ENCODE measurements at places on chromosomes 13 and 19.

DNA sequence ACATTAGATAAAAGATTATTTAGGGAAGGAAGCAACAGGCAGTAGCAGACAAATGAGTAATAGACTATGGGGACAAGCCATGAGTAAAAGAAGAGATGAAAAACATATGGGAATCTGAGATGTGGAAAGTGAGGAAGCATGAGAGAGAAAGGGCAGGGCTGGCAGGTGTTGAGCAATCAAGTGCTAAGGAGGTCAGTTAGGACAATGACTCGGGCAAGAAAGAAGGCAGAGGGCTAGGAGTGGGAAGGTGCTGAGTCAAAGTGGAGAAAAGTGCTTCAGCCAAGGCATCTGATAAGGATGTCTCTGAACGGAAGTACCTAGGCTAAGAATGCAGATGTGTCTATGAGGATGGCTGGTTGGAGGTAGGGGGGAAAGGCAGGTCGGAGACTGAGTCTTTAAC lies 291.9 kb upstream of the HTR2A start:
- no peak for DNase-seq

- DNase-seq = peak; percentile 14
Observed at GRCh38 chr19:18906605-18907519, 10.9 kb upstream of the CERS1 start.

DNA sequence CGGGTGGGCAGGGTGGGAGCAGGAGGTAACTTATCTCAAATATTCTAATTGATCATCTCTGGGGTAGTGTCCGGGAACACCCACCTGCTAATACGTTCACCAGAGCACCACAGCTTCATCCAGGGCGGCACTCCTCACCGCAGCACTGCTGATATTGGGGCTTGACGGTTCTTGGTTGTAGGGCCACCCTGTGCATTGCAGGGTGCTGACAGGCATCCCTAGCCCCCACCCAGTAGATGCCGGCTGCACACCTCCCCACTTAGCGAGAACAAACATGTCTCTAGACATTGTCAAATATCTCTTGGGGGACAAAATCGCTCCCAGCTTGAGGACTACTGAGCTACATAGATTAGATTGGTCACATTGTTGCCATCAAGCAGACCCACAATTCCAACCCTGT lies 73.9 kb upstream of the WASF3 start:
- no peak for DNase-seq

GRCh38 chr19:34229721-34230120 lies 24.6 kb upstream of the GARRE1 start:
- no peak for DNase-seq

GRCh38 chr19:33885236-33885635 lies 88.6 kb downstream of the KCTD15 start:
- no peak for DNase-seq

GRCh38 chr19:41248895-41249294 lies 15.3 kb upstream of the HNRNPUL1 start:
- DNase-seq = no peak

DNA sequence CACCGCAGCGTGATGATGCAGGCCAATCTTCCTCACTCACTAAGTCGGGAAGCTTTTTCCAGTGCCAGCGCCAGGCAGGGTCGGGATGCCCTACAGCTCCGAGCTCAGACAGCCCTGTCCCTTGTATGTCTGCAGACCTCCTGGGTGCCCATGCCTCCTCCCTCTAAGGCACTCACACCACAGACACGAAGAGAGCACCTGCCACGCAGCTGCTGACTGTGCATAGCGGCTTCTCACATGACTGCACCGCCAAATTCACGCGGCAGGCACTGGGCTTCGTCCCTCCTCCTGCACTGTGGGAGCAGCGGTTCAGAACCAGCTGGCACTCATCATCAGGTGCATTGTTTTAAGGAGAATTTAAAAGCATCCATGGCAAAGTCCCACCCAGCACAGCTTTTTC lies 88.1 kb downstream of the SLC7A1 start:
- no peak for DNase-seq

GRCh38 chr19:15629003-15629880 lies 11.5 kb upstream of the CYP4F3 start:
- peak; percentile 58 for DNase-seq

- peak; percentile 50 for DNase-seq
Observed at GRCh38 chr19:7926727-7927604, 1.0 kb upstream of the CTXN1 start.

GRCh38 chr19:4502282-4503131 lies 15.8 kb downstream of the PLIN4 start:
- no peak for DNase-seq

- no peak for DNase-seq
Observed at GRCh38 chr19:17205237-17206140, 9.7 kb upstream of the USE1 start.

GRCh38 chr19:38852231-38853044 lies 2.7 kb upstream of the HNRNPL start:
- peak; percentile 63 for DNase-seq

DNA sequence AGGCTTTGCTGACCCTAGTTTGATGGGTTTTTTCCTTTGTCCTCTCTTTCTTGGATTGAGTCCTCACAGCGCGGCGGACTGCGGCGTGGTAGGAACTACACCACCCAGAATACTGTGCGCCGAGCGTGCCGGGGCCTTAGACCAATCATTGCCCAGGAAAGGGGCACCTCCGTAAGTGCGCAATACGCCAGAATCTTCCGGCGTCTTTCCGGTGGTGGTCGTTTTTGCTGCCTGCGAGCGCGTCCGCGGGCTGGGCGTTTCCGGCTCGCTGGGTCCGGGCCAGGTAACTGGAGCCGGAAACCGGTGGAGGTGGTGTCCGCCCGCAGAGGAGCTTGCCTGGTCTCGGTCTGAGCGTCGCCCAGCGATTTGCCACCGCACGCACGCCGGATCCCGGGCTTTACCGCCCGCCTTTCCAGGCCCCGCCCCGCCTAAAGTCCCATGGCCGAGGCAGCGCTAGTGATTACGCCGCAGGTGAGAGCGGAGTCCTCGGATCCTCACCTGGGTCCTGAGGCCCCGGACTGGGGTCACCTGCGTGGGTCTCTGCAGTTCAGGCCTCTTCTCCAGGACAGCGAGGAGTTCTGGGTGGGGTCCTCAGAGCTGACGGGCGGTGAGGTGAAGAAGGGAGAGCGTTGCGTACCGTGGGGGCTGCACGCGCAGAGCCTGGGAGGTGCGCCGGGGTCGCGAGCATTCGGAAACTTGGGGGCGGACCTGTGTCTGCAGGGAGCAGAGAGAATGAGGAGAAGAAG lies at the start of gene ZNF549:
Gene ZNF549, plus strand, starts transcription at position 221 of the 746 bp plus-strand sequence. Its CDS starts 218 bp downstream, at position 439.
- peak; percentile 81 for DNase-seq

GRCh38 chr19:16566161-16566560 lies 6.1 kb downstream of the SLC35E1 start:
- DNase-seq = no peak

GRCh38 chr19:35935911-35936737 lies at the start of gene LRFN3:
Gene LRFN3, plus strand, starts transcription at chr19:35936374. Its CDS starts 3,052 bp downstream, at chr19:35939426.
- peak; percentile 78 for DNase-seq

GRCh38 chr13:81001828-81002385 lies 661.0 kb upstream of the SPRY2 start:
- DNase-seq = no peak

DNA sequence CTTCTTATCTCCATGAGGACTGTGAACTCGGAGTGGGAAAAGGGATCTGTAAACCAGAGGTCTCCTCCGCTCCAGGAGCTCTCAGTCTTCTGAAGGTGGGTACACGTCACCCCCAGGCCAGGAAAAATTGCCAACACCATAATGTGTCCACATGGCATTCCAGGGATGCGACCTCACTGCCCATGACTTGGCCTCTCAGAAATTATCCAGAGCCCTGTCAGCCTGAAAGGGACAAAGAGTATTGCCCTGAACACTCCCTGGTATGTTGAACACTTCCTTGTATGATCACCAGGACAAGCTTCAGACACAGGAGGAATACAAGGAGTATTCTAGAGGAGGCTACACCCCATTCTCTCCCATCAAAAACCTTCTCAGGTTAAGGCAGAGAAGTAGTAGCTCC lies 81.0 kb upstream of the SLC7A1 start:
- no peak for DNase-seq

GRCh38 chr13:110361365-110361911 lies 54.4 kb downstream of the COL4A2 start:
- DNase-seq = peak; percentile 68

DNA sequence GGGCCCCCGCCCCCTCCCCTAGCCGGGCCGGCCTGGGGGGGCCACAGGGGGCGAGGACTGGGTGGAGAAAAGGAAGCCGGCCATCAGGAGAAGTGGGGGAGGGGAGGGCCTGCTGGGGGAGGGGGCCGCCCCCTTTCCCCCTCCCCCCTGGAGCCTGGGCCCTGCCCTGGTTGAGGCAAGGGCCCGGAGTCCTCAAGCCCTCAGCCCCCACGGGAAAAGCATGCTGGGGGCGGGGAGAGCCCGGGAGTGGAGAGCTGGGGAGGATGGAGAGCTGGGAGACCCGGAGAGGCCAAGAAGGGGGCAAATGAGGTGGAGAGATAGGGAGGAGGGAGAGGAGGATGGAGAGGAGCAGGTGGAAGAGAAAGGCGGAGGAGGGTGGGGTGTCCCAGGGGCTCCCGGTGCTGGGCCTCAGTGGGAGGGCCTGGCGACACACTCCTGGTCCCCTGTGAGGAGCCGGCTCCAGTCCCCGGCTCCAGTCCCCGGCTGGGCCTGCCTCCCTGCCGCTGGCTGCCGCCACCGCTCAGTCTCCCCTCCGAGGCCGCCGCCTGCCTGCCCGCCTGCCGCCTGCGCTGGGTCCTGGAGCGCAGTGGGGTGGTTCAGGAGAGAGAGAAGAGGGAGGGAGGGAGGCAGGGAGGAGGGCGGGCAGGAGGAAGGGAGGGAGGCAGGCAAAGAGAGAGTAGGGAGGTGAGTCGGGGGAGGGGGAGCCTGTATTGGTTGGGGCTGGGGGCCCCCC lies at the start of gene GRIK5:
Gene GRIK5, minus strand, starts transcription at position 588 of the 733 bp plus-strand sequence. CDS start 4,436 bp downstream, outside the sequence.
- DNase-seq = no peak

GRCh38 chr13:109862627-109863026 lies 76.2 kb upstream of the IRS2 start:
- no peak for DNase-seq

- no peak for DNase-seq
Observed at GRCh38 chr13:77786695-77787287, 89.3 kb downstream of the SLAIN1 start.

GRCh38 chr19:11534538-11534937 lies 4.1 kb upstream of the CNN1 start:
- no peak for DNase-seq

- DNase-seq = no peak
Observed at GRCh38 chr19:8476524-8476923, 25.9 kb downstream of the PRAM1 start.

DNA sequence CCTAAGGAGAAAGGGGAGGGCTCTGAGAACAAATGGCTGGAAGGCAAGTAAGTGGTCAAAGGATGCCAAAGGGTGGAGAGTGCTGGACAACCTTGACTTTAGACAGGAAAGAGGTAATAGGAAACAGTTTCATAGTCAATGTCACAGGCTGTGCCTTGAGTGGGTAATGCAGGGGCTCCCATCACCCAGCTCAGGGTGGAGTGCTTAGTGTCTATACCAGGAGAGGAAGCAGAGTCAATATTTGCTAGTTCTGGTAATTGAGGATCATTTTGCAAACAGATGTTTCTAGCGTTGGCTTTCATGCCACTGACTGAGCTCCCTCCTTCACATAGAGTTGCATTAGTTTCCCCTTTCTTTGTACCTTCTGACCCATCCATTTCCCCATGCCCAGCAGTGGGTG lies 64.6 kb upstream of the KL start:
- no peak for DNase-seq

DNA sequence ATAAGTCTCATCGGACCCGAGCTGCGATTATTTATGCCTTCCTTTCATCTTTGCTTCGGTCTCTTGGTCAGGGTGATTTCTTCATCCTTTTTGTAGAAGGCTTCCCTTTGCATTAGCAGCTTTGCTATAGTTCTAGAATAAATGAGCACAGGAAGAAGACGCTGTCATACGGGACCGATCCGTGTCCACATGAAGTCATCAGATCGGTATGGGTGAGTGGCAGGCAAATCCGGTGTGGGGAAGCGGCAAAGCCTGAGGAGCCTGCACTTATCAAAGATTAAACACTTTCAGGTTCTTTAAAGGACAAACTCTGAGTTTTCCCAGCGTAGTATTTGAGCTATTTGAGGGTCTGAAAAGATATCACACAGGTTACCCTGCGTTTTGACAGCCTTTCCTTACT lies 119.3 kb downstream of the IRS2 start:
- DNase-seq = no peak

- no peak for DNase-seq
Observed at GRCh38 chr19:55398200-55398925, 9.2 kb downstream of the UBE2S start.

GRCh38 chr13:85717921-85718320 lies 81.3 kb downstream of the SLITRK6 start:
- DNase-seq = no peak

DNA sequence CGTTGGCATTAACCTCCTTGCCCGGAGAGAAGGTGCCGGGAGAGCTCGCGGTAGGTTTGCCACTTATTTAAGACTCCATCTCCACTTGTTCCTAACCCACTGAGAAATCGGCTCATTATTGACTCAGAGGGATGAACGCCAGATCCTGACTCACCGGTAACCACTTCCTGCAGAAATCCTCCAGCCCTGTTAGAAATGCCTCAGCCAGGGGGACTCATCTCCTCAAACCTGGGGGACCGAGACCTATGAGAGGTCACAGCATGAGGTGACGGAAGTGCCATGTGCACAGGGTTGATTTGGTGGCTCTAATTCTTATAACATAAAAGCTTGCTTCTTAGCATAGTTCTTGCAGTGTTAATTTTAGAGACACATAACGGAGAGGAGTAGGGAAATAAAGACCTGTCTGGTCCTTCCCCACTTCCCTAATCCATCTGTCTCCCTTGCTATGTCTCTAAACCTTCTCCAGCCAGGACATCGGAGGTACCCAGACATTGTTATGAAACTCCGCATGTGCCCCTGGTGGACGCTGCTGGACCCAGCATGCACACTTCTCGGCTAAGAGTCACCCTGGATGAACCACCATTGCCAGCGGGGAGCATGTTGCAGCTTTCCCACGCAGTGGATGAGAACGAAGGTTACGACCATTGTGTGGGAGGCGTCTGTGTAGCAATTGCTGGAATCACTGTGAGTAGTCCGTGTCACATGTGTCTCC lies 158.9 kb downstream of the EFNB2 start:
- DNase-seq = peak; percentile 61

DNA sequence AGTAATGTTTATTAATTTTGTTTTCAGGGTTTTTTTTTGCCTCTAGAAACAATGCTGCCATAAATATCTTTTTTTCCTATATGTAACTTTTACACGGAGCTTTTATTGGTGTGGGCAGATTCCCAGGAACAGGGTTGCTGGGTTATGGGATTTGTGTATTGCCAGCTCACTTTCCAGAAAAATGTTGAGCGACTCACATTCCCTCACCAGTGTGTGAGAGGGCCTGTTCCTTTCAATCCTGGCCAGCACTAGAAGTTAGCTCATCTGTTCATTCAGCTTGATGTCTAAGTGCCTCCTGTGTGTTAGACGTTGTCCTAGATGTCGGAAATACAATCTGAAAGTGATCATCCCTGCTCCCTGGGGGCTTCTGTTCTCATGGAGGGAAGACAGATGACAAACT lies 2.6 kb downstream of the ZNF71 start:
- DNase-seq = no peak

DNA sequence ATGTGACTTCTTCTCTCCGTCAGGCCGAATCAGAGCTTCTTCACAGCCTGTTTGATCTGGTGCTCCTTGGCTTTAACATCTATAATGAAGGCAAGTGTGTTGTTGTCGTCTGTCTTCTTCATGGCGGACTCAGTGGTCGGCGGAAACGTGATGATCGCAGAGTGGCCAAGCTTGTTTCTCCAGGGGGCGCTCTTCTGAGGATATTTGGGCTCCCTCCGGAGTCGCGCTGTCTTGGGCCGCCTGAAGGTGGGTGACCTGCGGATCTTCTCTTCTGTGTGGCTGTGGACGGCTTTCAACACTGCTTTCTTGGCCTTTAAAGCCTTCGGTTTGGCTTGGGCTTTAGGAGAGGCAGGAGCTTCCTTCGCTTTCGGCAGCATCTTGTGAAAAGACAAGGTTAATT lies 9.8 kb downstream of the TPRX1 start:
- no peak for DNase-seq

All from uterus (tissue), 4 donors.